ENCODE measurements at places on chromosomes 3 and 15.

DNA sequence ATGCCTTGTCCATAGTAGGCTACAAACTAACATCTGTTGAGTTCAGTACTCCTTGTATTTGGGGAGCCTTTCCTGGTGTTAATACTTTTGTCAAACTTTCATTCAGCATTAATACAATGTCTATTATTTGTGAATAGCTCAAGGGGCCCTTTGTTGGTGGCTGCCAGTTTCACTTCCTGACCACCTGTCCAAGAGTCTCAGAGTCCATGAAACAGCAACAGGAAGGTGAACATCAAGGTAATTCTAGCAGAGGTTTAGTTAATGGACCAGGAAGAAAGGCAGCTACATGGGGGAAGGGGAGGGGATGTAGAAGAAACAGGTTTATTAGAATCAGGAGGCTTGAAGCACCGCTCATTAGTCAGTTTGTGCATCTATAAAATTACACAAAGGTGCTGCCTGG lies 386.9 kb downstream of the PDCD6IP start:
- DNase-seq = no peak

DNA sequence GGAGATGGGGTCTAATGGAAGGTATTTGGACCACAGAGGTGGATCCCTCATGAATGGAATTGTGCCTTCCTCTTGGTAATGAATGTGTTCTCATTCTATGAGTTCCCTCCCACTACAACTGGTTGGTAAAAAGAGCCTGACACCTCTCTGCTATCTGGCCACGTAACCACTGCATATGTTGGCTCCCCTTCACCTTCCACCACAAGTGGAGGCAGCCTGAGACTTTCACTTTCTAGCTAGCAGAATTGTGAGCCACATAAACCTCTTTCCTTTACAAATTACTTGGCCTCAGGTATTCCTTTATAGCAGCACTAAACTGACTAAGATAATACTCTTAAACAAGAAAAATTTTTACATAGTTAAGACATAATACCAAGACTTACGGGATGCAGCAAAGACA lies 155.3 kb downstream of the NR1I2 start:
- no peak for DNase-seq

- DNase-seq = no peak
Observed at GRCh38 chr3:57063032-57063431, 2.6 kb downstream of the SPATA12 start.

- no peak for DNase-seq
Observed at GRCh38 chr3:45477838-45478237, 89.5 kb downstream of the LARS2 start.

DNA sequence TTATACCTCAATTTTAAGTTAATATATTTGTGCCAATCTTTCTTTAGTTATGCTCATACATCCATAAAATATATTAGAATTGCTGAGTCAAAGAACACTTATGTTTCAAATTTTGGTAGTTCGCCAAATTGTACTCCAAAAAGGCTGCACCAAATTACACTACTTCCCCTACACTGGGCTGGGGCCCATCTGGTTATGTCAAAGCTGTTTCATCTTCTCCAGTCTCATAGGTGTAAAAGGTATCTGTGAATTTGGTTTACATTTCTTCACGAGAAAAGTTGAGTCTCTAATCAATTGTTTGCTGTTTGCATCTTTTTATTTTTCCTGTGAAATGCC lies 706 bp downstream of the FSIP1 start:
- DNase-seq = no peak

DNA sequence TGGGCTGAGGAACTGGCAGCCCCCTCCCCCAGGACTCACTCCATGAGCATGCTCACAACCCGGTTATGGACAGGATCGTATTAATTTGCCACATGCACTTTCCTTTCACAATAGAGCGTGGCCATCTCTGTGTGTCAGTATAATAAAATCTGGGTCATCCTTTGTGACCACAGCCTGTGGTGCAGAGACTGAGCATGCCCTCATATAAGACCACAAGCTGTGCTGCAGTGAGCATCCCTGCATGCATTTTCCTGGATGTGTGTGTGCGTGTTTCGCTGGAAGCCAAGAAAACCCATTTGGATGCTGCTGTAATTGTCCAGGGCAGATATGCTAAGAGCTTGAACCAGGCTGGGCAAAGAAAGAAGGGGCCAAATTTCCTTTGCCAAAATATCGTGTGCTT lies 39.7 kb downstream of the CYP11A1 start:
- no peak for DNase-seq

- DNase-seq = no peak
Observed at GRCh38 chr3:139016430-139017048, 4.2 kb downstream of the PRR23B start.

DNA sequence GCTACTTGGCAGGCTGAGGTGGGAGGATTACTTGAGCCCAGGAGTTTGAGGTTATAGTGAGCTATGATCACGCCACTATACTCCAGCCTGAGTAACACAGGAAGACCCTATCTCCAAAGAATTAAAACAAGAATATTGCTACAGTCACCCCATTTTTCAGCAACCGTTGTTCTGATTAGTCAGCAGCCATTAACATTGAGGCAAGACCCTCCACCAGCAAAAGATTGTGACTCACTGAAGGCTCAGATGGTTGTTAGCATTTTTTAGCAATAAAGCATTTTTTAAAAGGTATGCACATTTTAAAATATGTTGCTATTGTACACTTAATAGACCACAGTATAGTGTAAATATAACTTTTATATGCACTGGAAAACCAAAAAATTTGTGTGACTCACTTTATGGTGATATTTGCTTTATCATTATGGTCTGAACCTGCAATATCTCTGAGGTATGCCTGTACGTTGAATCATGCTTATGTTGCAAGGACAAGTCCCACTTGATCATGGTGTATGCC lies 492.6 kb downstream of the SQOR start:
- DNase-seq = no peak

DNA sequence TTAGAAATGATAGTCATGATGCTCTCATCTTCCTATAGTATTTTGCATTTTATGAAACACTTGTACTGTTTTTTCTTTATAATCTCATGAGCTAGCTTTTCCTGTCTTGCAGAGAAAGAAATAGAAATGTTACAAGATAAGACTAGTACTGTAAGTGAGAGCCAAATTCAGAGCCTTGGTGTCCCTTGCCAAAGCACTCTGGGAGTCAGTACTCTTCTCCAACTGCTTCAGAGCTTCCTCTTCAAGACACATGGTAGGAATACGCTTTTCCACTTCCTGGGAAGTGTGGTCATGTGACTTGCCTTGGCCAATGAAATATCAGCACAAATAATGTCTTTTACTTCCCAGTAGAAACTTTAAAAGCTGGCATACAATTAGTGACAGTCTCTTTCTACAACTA lies 112.4 kb downstream of the SEMA6D start:
- DNase-seq = no peak

DNA sequence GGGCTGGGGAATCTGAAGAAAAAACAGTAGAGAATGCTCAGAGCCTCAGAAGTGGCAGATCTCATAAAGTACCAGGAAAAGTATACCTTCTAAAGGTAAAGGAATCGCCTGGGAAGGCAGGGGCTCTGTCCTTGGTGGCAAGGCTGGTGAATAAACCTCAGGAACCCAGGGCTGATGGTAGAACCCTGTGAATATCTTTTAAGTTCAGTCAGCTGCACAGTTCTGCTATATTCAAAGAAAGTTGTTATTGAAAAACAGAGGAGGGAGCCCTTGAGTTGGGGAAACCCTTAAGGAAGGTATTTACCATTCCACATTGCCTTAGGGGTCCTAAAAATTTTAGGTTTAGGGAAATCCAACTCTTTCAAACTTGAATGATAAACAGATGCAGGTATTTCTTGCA lies 31.2 kb downstream of the ZPLD1 start:
- no peak for DNase-seq

GRCh38 chr3:63960048-63960711 lies 48.0 kb upstream of the SCAANT1 start:
- no peak for DNase-seq

DNA sequence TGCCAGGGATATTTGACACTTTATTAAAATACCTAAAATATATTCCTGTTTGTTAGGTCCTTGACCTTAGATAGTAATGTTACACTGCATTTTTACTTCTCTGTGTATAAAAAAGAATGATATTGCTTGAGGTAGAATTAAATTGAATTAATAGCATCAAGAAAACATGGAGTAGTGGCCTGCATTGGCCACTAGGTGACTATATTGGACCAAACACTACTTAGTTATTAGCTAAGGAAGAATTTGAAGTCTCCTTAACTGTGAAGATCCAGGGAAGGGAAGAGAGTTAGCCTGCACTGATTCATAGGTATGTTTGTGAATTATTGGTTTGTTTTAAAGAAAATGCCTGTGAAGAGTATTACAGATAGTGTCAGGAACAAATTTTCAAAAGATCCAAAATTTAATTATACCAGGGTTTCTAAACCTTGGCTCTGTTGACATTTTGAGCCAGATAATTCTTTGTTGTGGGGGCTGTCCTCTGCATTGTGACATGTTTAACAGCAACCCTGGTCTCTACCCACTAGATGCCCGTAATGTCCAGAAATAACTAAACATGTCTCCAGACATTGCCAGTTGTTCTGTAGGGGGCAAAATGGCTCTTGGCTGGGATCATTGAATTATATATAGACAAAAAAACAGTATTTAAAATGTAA lies 103.6 kb upstream of the THSD4 start:
- no peak for DNase-seq

- no peak for DNase-seq
Observed at GRCh38 chr15:55907797-55908196, 85.6 kb downstream of the NEDD4 start.

DNA sequence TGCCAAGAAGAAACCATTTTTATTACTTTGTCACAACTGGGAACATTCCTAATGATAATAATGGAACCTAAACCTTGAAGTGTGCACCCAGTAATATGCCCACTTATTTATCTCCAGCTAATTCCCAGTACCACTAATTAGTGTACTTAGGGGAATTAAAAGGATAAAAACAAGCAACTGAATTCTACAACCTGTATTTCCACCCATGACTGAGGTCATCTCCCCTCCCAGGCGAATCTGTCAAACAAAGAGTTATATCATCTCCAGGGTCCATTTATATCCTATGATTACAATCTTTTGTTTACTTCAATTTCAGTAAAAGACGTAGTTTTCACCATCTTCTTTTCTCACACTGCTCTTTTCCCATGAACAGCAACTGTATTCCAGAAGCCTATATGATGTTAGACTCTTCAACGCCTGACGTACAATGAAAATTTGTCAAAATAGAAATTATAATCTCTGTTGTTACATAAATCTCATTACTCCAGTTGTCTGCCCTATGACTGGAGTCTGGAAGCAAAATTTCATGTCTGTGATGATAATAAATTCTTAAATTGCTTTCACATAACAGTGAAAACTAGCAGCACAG lies 177.6 kb downstream of the GOLIM4 start:
- no peak for DNase-seq

GRCh38 chr3:50652709-50653108 lies 22.0 kb upstream of the DOCK3 start:
- DNase-seq = no peak

GRCh38 chr3:64916937-64917336 lies 229.1 kb upstream of the ADAMTS9 start:
- no peak for DNase-seq

DNA sequence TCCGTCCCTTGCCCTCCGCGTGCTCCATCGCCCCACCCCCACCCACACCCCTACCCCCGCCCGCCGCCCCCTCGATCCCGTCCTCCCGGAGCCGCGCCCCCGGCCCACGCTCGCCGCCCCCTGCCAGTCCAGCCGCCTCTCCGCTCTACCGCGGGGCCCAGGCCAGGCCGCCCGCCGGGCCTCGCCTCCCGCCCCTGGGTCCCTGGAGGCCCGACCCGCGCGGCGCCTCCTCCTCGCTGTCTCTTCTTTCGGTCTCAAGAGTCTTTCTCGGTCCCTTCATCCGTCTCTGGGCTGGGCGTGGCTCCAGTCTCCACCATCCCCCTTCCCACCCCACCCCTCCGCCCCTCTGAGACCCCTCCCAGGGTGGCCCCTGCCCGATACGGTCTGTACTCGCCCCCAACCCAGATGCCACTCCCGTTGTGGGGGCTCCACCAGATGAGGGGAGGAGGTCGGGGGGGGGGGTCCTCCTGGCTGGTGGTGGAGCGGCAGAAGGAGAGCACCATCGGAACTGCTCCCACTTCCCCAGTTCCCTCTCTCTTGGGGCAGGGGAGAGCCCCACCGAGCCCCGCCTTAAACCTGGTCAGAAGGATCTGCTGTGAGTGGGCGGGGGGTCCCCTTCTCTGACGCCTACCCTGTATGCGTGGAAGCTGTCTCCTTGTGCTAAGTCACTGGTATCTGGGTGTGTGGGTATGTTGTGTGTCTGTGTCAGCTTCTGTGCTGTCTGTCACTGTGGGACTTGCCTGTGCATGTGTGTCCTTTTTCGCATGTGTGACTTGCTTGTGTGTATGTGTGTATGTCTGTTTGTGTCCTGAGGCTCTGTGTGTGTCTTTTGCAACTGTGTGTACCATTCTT lies 1.0 kb downstream of the PRKCD start:
- DNase-seq = peak; percentile 55

- DNase-seq = no peak
Observed at GRCh38 chr15:25226360-25226759, 212.5 kb downstream of the UBE3A start.

DNA sequence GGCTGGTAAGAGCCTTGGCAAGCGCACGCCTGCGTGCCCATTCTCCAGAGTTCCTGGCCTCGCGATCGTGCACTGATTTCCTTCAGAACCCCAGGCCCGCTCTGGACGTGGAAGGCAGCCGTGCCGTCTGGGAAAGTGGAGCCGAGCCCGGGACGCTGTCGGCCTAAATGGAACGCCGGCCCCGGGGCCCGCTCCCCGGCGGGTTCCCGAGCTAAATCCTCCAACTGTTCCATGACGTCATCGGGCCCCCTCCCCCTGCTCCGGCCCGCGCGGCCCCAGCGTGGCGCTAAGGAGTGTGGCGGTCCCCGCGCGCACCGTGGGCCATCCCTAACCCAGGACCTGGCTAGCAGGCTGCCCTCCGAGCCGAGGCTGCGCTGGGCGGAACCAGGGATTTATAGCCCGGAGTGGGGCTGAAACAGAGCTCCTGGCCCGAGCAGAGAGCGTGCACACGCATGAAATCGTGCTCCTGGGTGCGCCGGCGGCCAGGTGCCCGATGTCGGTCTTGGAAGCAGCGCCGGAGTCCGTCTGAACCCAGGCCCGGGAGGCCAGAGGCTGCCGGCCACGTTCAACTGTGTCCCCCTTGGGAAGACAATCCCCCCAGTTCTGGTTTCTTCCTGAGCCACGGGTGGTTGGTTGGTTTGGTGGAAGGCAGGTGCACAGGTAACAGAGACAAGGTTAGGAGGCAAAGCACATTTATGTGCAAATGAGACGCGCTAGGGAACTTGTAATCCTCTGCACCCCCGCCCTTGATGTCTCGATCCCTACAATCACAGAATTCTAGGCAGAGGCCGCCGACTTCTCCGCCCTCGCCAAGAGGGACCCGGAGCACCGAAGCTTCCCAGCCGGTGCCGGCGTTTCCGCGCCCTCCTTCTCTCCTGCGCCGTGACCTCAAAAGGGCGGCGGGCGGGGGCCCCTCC lies 84.9 kb upstream of the ETV5 start:
- DNase-seq = peak; percentile 50

- DNase-seq = peak; percentile 73
Observed at GRCh38 chr3:71582612-71583565, 639 bp downstream of the FOXP1 start.

- no peak for DNase-seq
Observed at GRCh38 chr3:50278880-50279224, at the start of gene LSMEM2. Gene LSMEM2 (plus strand): TSS chr3:50279087. CDS start chr3:50279114, 27 bp downstream.

- no peak for DNase-seq
Observed at GRCh38 chr3:154662851-154663250, 232.9 kb upstream of the GPR149 start.

GRCh38 chr15:66292571-66293418 lies 573 bp upstream of the DIS3L start:
- no peak for DNase-seq

All from mesothelial cell of epicardium (in vitro differentiated cells).